Cerebellar nuclear complex (tissue), 1 donor: ENCODE measurements at places on chromosomes 5 and 9.

DNA sequence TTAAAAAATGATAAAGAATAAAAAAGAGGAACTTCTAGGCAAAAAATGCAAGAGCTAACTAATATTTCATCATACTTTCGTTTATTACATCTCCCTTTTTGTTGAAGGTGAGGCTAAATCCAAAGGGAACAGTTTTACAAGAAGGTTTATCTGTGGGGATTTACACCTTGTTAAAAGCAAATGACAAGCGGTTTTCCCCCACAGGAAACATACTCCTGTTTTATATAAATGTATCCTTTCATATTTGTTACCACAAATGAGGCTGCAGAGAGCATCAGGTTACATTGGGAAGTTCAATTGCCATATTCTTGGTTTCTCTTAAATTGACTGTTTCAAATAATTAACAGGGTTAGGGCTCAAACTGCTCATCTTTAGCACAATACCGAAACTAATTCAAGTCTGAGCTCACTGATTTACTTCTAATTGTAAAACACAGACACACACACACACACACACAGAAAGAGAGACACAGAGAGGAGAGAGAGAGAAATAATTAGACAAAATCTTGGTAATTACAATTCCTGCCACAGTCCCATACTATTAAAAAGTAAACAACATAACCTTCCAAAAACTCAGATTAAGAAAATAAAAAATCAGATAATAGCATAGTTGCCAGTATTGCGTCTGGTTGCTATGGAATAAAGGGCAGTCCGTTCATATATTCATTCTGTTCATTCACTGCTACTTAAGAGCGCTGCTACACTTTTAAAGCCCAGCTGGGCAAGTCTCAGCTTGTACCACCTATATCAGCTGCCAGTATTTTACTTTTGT, 17.1 kb downstream of the RFX3 start:
- no peak for DNase-seq

- peak; percentile 65 for DNase-seq
Measured at GRCh38 chr9:33106827-33107621, 30.6 kb upstream of the SMU1 start.

DNA sequence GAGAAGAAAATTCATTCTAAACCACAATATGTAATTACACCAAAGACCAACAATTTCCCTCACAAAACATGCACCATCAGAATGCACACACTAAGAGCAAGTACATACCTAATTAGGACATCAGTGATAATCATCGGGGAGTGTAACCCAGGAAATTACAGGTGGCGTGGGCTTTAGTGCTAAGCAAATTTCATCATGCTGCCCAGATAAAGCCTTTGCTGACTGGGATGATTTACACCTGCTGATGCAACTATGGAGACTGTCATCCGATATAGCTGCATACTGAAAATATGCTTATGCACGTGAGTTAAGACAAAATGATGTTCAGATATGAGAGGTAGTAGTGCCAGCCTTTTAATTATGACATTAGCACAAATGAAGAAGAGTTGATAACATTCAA, 123.2 kb downstream of the DCP2 start:
- DNase-seq: no peak

DNA sequence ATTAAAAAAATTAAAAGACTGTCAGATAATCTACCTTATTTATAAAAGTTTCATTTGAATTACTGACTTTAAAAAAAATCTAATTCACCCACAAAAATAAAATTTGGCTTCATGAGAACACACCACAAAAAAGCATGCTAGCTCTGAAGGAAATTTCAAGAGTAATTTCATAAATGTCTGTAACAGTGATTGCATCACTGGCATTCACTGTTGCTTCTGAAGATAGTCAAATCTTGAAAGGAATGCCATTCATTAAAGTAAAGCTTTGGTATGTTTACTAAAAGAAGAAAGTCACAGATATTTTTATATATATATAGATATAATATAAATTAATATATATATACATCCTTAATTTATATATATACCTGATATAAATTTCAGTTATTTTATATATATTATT, 43.4 kb downstream of the NADK2 start:
- no peak for DNase-seq

DNA sequence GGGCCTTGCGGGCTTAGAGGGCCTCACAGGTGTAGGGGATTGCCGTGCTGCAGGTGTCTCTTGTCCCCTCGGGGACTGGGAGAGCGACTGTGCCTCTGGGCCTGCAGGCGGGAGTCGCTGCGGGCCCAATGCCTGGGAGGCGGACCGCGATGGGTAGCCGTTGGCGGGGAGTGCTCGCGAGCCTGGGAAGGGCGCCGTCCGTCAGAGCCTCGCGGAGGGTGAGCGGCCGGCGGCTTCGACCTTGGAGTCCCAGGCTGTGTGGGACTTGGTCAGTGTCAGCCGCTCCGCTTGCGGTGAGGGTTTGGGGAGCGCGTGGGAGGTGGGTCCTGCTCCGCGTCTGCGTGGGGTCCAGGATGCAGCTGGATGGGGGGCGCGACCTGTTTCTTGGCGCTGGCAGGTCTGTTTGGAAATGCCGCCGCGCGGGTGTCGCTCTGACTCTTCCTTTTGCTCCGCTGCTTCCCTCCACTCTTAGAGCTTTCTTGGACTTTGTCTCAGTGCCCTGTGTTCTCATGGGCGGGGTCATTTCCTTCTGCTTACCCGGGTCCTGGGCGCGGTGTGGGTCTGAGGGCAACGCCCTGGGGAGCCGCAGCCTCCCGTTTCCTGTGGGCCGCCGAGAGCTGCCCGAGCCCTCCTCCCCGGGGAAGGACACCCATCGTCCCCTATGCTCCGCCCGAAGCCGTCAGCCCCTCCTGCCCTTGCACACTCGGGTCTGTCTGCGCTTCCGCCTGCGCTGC, 88.9 kb upstream of the CACNA1B start:
- DNase-seq: no peak

- no peak for DNase-seq
Measured at GRCh38 chr9:127277099-127277498, 12.5 kb downstream of the GARNL3 start.

- no peak for DNase-seq
Measured at GRCh38 chr5:142200387-142200786, 91.8 kb downstream of the NDFIP1 start.

- DNase-seq: no peak
Measured at GRCh38 chr5:134116286-134116685, 1.8 kb downstream of the TCF7 start.

DNA sequence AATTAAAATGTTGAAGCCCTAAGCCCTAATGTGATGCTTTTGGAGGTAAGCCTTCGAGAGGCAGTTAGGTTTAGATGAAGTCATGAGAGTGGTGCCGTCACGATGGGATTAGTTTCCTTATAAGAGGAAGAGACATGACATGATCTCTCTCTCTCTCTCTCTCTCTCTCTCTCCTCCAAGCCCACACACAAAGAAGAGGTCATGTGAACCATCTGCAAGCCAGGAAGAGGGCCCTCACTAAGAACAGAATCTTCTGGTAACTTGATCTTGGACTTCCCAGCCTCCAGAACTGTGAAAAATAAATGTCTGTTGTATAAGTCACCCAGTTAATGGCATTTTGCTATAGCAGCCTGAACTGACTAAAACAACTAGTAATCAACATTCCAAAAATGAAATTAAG, 175.5 kb downstream of the GNA14 start:
- no peak for DNase-seq

GRCh38 chr5:136145030-136145429, 12.4 kb downstream of the SMAD5 start:
- no peak for DNase-seq

DNA sequence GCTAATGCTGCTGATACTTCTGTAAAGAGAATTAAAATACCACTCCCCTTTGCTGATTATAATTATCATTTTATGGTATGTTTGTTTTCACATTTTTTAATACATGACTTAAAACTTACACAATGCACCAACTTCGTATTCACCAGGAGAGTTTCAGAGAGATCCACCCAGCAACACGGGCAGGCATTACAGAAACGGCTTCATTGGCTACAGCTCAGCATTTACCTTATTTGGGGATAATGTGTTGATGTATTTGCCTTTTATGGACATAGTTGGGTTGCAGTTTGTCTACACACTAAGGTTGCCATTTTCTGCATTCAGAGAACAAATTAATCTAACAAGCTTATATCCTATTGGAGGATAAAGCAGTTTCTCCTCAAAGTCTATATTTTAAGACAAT, 423.6 kb downstream of the PRDM9 start:
- no peak for DNase-seq

- no peak for DNase-seq
Measured at GRCh38 chr5:106401561-106401960, 1269.2 kb downstream of the EFNA5 start.

DNA sequence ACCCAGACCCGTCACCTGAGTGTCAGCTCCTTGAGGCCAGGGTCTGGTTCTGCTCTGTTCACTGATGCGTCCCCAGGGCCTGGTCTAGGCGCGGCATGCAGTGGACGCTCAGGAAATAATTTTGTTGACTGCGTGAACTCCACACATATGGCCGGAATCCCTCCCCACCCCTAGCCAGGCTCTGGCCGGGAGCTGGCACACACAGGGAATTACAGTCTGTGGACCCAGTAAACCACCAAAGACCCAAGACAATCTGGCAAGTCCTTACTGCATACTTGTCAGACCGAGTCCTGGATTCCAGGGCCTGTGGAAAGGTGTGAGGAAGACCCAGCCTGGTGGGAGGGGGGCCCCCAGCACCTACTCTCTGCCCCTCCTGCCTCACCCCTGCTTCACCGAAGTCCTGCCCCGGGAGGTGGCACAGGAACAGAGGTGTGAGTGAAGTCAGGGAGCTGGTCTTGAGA, 113.0 kb upstream of the IER5L start:
- DNase-seq: no peak

DNA sequence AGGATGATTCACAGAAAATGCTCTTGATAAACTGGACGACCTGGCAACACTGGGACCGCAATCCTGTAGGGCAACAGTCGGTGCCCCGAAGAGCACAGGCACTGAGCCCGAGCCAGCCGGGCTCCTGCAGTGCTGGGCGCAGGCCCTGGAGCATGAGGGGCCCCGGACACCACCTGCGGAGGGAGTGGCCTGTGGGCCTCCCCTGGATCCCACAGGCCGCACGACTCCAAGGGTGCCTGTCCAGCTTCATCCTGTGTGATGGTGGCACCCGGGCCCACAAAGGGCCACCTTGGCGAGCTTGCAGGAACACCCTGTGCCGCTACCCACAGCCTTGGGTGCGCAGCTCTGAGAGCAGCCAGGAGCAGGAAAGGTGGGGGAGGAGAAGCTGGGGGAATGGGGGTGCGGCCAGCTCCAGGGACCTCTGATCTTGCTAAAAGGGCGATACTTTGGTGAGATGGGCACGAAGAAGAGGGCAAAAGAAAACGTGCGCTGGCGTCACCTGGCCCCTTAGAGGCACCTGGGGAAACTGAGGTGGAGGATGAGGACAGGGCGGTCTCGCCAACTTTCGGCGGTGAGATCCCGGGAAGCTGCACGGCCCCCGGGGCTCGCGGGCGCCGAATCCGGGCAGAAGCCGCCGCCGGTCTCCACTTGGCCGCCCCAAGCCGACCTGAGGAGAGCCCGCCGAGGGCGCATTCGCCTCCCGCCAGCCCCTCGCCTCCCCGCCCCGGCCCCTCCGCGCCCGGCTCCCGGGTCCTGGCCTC, 722 bp downstream of the TBC1D9B start:
- DNase-seq: no peak

- no peak for DNase-seq
Measured at GRCh38 chr5:105752801-105753200, 1917.9 kb downstream of the EFNA5 start.

DNA sequence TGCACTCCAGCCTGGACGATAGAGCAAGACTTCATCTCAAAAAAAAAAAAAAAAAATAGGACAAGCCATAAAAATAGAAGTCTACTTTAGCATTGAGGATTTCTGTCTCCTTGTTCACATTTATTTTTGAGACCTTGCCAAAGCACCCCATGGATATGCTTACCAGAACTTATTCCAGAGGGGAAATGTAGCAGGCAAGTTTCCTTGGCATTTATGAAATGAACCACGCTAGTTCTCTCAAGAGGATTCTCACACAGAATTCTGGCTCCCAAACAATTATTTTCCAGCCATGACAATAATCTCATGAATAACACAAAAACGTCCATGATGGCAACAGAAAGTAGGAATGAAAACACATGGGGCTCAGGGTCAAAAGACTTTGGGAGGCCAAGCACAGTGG, 23.4 kb upstream of the GPX8 start:
- no peak for DNase-seq

DNA sequence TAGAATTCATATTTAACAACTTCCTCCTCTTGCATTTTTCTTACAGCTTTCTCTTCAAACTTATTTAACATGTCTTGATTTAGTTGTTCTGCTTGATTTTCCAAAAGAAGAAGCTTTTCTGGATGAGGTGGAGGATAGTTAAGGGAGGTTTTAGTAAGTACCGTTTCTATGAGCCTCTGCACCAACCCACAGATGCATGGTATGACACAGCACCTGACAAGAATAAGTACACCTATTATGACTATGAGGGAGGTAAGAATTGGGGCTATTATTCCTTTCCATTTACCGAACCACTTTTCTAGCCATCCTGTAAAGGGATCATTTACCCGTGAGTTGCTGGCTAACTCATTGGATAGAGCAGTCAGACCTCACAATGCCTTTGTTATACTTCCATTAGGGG, 2.5 kb upstream of the HMGCS1 start:
- no peak for DNase-seq

GRCh38 chr5:9265441-9266287, 280.2 kb downstream of the SEMA5A start:
- DNase-seq: no peak

DNA sequence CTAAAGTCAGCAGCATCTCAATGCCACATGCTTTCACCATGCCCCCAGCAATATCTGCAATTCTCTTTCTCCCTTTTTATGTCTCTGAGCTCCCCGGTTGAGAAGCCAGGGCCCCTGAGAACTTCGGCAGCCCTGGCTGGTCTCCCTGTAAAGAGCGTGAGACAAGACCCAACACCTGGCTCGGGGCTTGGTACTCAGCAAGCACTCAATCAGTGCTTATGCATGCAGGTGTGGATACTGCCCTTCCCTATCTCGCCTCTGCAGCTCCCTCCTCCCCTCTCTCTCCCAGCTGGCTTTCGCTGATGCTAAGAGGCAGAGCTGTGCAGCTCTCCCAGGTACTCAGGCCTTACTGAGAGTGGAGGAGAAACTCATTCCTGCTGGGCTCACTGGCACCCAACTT, 41.7 kb upstream of the AKNA start:
- no peak for DNase-seq

DNA sequence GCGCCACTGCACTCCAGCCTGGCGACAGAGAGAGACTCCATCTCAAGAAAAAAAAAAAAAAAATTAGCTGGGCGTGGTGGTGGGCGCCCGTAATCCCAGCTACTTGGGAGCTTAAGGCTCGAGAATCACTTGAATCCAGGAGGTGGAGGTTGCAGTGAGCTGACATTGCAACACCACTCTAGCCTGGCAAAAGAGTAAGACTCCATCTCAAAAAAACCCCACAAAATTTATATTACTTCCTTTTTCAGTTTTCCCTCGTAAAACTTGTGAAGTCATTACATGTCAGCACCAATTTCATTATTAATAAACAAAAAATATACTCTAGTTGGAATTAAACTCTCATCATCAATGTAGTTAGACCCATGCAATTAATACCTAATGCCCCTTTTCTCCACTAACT, 43.9 kb downstream of the SHLD3 start:
- DNase-seq: no peak

GRCh38 chr9:136910901-136911245, 24.6 kb downstream of the TRAF2 start:
- DNase-seq: no peak
